HS-27A (cell line): ENCODE measurements at places on chromosomes 2 and 18.

- DNase-seq = no peak
Measured at GRCh38 chr2:96815326-96816126, 542 bp upstream of the CNNM3 start.

DNA sequence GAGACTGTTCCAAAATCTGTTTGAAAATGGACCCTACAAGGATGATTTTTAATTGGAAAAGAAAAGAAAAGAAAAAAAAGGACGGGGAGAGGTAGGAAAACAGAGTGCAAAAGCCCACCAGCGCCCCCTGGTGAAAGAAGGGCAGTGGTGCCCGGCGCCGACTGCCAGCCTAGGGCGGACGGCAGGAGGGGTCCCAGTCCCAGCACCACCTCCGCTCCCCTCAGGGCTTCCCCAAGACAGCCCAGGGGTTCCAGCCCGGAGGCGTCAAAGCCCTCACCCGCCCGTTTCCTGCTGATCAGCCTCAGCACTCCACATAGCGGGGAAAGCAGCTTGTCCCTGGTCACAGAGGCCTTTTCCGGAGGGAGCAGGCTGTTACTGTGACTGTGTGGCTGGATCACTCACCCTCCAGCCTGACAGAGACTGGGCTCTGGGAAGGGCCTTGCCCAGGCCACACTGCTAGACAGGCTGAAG, 213.9 kb downstream of the TFCP2L1 start:
- peak; percentile 41 for DNase-seq

DNA sequence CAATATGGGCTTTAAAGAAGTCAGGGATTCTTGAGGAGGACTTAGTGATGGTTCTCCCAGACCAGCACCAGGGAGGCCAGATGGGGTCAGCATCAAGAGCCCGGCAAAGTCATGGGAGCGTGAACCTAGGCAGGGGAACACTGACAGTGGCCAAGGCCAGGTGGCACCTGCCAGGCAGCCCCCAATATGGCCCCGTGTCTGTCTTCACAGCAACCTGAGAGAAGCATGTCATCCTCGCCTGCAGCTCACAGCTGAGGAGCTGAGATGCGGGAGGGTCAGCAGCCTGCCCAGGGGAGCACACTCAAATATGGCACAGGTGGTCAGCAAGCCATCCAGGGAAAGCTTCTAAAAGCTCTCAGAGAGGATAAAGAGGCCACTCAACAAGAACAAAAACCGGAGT, 105.7 kb upstream of the GPC1 start:
- no peak for DNase-seq

DNA sequence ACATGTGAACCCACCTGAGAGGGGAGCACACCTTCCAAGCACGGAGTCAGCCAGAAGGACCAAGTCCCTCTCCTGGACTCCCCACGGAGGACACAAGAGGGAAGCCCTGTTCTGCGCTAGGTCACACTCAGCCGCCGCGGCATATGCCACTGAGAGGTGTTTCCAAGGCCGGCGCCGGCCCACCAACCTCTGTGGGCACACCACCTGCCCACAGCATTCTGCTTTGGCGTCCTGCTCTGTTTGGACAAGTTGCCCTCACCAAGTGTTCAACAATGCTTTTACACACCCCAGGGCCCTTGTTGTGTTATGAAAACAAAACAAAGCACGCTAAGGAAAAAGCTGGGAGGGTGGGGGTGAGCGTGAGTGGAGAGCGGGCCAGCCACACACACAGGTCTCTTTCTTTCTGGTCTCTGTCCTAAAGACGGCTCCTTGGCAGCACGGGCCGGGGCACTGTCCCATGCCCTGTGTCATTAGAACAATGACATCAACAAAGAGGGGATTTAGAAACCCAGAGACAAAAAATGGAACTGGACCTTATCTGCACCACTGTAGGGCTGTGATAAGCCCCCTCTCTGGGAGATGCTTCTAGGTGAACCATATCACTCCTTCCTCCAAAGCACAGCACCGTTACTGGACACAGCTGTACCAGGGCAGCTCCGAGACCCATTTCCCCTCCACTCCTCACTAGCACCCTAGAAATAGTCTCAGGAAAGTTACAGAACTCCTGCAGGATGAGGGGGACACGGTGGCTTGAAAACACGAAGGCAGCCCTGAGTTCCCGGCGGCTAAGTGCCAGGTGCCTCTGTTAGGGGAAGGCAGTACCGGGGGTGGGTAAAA, 17.0 kb downstream of the SMAD7 start:
- DNase-seq = no peak

- no peak for DNase-seq
Measured at GRCh38 chr2:238727585-238728329, 120.1 kb upstream of the TWIST2 start.

DNA sequence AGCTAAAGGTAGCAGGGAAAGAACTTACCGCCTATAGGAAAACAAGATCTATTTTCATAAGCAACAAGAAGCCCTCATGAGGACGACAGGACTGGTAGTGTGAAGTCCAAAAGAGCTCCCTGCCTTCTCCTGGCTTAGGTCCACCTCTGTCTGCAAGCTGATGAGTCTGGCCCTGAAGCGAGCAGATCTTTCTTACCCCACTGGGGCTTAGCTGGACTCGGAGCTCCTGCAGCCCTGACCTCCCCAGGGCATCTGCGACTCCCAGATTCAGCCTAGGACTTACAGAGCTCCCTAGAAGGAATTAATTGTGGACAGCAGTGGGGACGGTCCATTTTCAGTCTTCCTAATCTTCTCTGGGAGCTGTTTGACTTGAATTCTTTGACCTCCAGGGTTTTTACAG, 53.7 kb downstream of the MCFD2 start:
- DNase-seq = no peak

GRCh38 chr2:174717916-174718315, 46.4 kb downstream of the CHRNA1 start:
- DNase-seq = no peak

DNA sequence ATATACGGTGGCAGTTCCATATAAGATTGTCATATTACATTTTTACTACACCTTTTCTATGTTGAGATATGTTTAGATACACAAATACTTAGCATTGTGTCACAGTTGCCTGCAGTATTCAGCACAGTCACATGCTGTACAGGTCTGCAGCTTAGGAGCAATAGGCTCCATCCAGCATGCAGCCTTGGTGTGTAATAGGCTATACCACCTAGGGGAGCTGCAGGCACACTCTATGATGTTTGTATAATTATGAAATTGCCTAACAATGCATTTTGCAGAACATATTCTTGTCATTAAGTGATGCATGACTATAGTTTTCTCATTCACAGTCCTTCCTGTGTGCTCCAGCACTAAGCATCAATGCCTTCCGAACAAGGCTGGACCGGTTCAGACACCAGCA, 133.4 kb downstream of the NDUFA10 start:
- no peak for DNase-seq

DNA sequence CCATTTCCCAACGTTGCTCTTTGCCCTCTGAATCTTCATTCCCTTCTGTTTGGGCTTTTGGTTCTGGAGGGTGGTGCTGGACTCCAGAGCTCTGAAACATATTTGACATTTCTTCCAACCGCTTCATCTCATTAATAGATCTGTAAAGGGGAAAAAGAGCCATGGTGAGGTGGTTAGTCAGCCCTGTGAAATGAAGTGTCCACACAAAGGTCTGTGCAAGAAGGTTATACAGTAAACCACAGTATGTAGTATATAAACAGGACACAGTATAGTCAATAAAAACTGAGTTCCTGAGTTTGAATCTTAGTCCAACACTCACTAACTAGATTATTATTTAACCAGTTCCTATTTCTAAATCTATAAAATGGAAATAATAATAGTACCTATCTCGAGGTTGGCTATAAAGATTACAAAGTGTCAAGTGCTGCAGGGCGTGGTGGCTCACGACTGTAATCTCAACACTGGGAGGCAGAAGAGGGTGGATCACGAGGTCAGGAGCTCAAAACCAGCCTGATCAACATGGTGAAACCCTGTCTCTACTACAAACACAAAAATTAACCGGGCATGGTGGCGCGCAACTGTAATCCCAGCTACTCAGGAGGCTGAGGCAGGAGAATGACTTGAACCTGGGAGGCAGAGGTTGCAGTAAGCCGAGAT, 13.1 kb downstream of the STARD7 start:
- DNase-seq = no peak

- peak; percentile 30 for DNase-seq
Measured at GRCh38 chr18:56233595-56233994, 404.8 kb downstream of the TXNL1 start.

- no peak for DNase-seq
Measured at GRCh38 chr2:186459009-186459408, 27.1 kb upstream of the ZC3H15 start.

GRCh38 chr18:3624935-3625741, 175.2 kb downstream of the TGIF1 start:
- DNase-seq = peak; percentile 95

GRCh38 chr2:96824079-96824870, 8.2 kb downstream of the CNNM3 start:
- DNase-seq = no peak

DNA sequence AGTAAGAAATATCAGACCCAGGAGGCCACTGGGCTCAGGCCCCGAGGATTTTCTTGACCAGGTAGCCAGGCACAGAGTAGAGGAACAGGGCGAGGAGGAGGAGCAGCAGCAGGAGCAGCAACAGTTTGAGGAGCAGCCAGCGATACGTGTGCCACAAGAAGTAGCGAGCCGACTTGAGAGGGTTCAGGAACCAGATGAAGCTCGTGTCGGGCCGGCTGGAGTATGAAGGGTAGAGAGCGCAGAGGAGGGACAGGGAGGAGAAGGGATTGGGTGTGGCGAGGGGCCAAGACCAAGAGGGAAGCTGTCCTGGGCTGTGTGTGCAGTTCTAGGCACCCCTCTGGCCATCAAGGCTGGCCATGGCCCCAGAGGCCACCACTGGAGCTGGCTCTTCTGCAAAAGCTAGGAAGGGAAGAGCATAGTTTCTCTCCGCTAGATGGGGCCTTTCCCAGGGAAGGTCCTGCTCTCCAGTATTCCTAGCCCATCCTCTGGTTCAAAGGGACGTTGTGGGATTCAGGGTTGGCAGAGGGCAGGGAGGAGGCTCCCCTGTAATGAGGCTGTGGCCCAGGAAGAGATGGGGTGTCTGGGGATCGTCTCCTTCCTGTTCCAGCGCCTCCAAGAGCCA, 17.8 kb downstream of the OTOF start:
- DNase-seq = no peak

DNA sequence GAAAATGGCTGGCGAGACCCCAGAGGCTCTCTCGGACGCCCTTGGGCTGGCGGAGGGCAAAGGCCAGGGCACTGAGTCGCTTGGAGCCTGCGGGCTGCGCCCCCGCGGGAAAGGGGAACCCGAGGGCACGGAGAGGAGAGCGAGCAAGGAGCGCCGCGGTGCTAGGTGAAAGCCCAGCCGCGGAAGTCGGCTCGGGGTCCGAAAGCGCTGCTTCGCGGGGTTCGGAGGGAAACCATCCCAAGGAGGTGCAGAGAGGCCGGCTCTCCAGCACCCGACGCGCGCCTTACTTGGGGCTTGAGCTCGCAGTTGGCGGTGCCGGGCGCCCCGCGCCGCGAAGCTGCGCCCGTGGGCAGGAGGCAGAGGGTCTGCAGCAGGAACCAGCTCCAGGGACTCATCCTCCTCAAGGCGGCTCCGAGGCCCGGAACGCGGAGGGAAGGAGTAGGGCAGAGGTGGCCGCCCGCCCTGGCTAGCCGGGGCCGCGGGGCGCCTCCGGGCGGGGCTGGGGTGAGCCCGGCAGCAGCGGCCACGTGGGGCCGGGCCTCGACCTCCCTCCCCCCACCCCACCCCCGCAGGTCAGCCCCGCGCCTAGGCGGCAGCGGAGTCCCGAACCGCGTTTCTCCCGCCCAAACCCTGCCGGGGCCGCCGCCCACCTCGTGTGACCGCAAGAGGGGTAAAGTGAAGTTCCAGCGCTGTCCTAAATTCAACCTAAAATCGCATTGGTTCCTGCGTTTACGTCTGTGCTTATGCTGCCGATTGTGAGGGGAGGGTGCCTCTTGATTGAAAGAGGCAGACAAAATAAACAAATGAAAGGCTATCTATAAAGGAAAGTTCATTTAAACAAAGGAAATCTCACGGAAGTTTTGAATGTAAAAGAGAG, at the start of gene TRABD2A:
Gene TRABD2A (minus strand): TSS at position 440 of the 877 bp plus-strand sequence. CDS start 45 bp downstream, at position 395.
- DNase-seq = no peak

GRCh38 chr2:199463708-199464605, 6.2 kb upstream of the SATB2 start:
- no peak for DNase-seq

- no peak for DNase-seq
Measured at GRCh38 chr18:26460449-26461091, 87.8 kb downstream of the KCTD1 start.

GRCh38 chr18:37270038-37270665, 295.4 kb downstream of the CELF4 start:
- DNase-seq = peak; percentile 8

DNA sequence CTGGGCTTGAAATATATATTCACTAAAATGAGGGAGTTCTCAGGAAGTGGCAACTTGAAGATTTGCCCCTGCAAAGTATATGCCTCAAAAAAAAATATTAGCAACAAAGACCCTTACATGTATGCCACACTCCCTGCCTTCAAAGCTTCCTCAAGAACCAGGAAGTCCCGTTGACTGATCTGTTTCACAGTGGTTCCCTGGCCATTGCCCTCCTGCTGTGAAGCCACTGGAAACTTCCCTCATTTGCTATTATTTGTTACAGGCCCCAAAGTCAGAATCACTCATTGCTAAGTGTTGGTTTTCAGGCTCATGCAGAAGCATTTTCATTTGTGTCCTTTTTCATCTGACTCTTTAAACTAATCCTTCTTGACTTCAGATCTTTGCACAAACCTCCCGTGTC, 421.5 kb downstream of the ZNF521 start:
- no peak for DNase-seq

DNA sequence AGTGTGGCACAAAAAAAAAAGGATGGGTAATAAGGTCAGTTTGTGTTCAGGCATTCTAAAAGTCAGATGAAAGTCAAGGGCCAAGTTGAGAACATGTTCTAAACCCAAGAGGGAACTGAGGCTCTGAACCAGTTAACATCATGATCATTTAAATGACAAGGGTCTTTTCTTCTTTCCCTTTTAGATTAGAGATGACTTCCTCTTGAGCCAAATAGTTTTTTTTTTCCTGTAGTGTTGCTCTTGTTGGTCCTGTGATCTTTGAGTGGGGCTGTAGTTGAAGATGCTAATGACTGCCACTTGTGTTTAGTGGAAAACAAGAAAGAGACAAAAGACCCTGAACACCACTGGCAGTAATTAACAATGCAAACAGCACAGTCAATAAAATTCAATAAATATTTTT, 482.7 kb upstream of the SYT4 start:
- DNase-seq = no peak

DNA sequence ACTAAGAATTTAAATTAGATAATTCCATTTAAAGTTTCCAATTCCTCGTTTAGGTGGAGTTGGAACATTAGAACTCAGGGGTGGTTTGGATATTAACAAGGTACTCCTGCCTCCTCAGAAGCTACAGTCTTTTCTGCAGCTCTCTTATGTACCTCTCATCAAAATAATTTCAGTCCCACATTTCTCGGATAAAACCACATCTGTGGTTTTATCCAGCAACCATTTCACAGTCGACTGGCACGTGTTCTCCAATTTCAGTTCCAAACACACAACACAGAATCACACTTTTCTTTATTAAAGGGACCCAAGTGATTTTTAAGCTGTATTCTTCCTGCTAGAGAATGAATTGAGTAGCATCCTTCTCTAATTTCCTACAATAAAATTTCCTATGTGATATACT, 22.7 kb upstream of the NFU1 start:
- no peak for DNase-seq
